ENCODE measurements at places on chromosomes 2 and 18.

DNA sequence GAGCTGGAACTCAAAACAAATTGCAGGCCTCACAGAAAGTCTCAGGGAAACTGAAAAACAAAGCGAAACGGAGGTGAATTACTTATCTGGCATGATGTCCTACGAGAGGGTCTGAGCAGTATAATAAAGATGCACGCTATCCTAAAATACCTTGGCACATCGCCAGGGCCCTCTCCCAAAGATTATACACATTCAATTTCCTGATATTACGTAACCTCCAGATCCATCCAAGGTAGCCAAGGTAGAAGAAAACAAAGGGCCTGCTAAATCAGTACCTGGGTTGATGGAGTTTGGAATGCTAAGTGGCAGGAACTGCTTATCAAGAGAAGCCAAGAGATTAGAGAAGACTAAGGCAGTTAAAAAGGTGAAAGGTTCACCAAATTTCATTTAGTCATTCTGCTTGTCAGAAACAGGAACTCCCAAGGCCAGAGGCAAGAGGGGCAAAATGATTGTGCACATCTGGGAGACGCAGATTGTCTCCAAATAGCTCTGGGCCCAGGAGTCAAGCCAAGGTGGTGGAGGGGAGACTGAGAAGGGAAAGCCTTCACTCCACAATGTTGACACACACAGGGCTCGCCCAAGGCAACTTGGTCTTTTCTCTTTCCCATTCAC is 236.8 kb upstream of the ATP5MC3 start:
- no peak for DNase-seq

GRCh38 chr18:37299471-37300304 is 265.9 kb downstream of the CELF4 start:
- peak; percentile 9 for DNase-seq

- no peak for DNase-seq
Measured at GRCh38 chr18:73235921-73236320, 368.1 kb upstream of the NETO1 start.

DNA sequence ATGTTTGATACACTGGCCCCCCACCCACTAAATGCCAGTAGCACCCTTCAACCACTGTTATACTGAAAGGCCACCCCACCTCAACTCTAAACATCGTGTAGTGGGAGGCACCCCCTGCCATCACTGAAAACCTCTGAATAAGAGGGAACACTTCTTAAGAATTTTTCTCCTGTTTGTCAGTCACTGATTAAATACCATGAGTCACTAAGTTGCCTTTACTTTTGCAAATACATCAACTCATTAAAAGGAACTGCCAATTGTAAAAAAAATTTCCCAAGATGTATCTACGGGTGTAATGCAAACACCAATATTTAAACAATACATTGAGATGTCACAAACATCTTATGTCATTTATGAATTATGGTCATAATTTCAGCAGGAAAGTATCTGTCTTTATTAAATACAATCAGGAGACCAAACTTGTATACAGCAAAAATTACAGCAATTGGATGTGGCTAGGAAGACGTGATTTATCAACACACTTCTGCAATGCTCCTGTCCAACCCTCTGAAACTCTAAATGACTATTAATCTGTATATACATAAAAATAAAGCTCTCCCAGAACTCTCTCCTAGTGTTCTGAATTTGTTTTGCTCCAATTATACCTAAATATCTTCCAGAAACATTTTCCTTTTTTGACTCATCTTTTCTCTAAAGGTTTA is 144.1 kb upstream of the STK17B start:
- DNase-seq: no peak

- DNase-seq: no peak
Measured at GRCh38 chr2:147468963-147469362, 375.9 kb upstream of the ACVR2A start.

GRCh38 chr2:237552908-237553307 is 13.5 kb upstream of the PRLH start:
- no peak for DNase-seq

- DNase-seq: no peak
Measured at GRCh38 chr2:105327690-105328089, 1.8 kb downstream of the TGFBRAP1 start.

- DNase-seq: no peak
Measured at GRCh38 chr2:201262718-201263117, 2.4 kb downstream of the CASP8 start.

GRCh38 chr2:192203876-192204275 is 9.1 kb upstream of the TMEFF2 start:
- no peak for DNase-seq

- DNase-seq: no peak
Measured at GRCh38 chr2:222398446-222398885, 25.9 kb upstream of the SGPP2 start.

- no peak for DNase-seq
Measured at GRCh38 chr18:53747210-53747609, 477.3 kb downstream of the MBD2 start.

GRCh38 chr18:53165770-53166169 is 825.8 kb downstream of the DCC start:
- DNase-seq: no peak

DNA sequence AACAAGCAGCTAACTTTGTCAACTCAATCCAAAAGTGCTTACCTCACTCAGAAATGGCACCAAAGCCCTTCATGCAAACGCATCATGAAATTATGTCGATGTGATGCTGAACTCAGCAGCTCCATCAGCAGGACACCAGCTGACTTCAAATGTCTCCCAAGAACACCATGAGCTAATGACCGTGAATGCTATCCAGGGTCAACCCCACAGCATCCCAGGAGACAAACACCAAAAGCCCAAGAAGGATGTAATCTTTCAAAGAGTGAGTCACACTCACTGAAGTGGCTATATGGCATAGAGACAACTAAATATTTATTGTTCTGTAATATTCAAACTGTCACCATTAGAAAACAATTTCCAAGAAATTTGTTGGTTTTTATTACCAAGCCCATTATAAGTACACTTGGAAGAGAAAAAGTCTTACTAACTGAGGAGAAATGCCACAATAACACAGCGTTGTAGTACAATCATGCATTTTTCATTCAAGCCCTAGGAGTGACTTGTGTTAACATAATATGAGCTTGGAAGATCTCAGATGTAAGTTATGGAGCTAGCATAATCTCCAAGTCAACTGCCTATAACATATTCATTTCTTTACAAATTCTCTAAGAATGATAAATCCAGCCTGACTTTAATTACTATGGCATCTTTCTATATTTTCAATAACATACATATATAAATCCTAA is 165.0 kb upstream of the CCDC68 start:
- no peak for DNase-seq

- DNase-seq: no peak
Measured at GRCh38 chr2:112846031-112846430, 9.5 kb upstream of the IL1B start.

DNA sequence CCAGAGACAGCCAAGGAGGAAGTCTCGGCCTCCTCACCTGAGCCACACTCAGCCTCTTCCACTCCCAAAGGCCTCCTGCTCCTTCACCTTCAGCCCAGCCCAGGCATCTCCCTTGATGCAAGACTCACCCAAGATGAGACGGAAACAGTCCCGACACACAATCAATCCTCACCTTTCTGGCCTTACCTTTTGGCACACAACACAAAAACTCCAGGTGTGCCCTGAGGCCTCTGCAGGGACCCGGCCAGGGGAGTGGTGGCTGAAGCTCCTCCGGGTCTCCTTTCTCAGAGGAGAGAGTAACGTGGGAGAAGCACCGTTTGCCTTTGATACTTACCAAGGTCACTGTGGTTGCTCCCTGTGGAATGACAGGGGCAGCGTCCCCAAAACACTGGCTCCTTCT is 23.8 kb upstream of the EFHD1 start:
- no peak for DNase-seq

DNA sequence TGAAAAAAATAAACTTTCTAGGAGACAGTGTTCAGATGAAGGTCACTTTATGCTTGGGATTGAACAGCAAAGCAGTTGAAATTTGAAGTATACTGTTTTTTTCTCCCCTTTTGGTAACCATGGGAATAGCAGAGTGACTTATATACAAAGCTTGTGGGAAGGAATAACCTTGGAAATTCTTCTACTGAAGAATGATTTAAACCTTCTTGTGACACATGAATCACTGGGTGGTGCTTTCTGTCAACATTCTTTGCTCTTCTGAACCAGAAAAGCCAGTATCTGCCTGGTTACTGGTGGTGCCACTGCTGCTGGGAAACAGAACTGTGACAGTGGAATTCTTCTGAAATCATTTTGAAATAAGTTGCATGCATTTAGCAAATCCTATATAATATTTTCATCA is 39.4 kb upstream of the RND3 start:
- peak; percentile 84 for DNase-seq

- no peak for DNase-seq
Measured at GRCh38 chr18:78875016-78875777, 104.4 kb upstream of the SALL3 start.

- DNase-seq: no peak
Measured at GRCh38 chr2:41878056-41878455, 169.8 kb upstream of the PKDCC start.

- no peak for DNase-seq
Measured at GRCh38 chr2:176165370-176166050, 8.4 kb downstream of the HOXD3 start.

DNA sequence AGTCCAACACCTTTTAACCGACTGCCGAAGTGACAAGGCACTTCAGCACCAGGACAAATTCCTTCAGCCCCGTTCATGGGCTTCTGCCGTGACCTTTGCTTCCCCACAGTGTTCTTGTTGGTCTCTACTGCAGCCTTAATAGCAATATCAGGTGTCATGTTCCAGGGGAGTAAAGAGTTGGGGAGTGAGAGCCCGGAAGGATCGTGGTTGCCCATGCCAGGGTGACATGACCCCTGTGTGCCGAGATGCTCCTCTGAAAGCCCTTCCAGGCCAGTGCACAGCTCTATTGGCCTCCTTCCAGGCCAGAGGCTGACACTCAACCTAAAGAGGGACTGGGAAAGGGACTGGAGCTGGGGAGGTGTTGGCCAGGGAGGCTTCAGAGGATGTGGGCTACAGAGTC is 279.2 kb downstream of the CYRIA start:
- DNase-seq: no peak

GRCh38 chr2:234973008-234973407 is 21.2 kb downstream of the SH3BP4 start:
- DNase-seq: no peak

GRCh38 chr18:75962036-75962572 is 532.9 kb downstream of the ZNF516 start:
- no peak for DNase-seq

GRCh38 chr2:1846046-1847015 is 102.0 kb upstream of the PXDN start:
- no peak for DNase-seq

GRCh38 chr2:134815741-134816140 is 22.7 kb upstream of the ACMSD start:
- DNase-seq: no peak

DNA sequence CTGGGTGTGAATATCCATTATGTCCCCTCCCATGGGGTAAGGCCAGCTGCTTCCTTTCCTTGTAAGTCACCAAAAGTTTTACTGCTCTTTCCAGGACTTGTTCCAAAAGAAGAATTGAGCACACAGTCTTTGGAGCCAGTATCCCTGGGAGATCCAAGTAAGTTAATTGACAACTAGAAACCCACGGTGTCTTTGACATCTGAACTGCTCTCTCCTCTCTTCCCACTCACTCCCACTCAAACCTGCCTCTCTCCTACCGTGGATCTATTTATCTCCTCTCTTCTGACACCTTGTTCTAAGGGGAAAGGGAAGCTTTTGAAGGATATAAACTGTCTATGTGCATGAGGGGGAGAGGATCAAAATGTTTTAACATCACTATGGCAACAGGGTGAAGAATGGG is 86.7 kb downstream of the VIT start:
- DNase-seq: no peak

DNA sequence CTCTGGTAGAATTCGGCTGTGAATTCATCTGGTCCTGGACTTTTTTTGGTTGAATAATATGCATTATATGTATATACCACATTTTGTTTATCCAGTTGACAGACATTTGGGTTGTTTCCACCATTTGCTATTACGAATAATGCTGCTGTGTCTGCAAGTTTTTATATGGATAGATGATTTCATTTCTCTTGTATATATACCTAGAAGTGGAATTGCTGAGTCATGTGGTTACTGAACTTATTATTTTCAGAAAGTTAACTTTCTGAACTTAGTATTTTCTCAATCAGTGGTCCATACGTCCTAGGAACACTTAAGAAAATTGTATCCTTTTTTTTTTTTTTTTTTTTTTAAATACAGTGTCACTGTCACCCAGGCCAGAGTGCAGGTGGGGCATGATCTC is 63.3 kb downstream of the RIF1 start:
- no peak for DNase-seq

DNA sequence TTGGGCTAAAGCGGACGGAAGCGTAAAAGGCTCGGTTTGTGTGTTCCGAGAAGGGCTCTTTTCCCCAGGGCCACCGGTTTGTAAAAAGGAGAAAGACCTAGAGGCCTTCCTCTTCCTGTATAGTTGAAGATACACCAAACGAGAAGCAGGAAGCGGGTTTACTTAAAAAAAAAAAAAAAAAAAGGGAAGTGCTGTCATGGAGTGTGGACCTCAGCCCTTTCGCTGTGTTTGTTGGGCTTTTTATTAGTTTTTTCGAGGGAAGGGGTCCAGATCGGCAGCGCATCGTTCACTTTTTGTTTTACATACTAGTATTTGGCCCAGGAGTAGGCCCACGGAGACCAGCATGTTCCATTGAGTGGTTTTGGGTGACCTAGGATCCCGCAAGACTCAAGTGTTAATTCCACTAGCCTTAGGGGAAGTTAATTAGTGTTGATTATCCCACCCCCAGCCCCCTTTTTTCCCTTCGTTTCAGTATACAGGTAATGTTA is 676 bp downstream of the ACTR2 start:
- peak; percentile 47 for DNase-seq

GRCh38 chr18:36467614-36468013 is 170.1 kb downstream of the FHOD3 start:
- DNase-seq: no peak

DNA sequence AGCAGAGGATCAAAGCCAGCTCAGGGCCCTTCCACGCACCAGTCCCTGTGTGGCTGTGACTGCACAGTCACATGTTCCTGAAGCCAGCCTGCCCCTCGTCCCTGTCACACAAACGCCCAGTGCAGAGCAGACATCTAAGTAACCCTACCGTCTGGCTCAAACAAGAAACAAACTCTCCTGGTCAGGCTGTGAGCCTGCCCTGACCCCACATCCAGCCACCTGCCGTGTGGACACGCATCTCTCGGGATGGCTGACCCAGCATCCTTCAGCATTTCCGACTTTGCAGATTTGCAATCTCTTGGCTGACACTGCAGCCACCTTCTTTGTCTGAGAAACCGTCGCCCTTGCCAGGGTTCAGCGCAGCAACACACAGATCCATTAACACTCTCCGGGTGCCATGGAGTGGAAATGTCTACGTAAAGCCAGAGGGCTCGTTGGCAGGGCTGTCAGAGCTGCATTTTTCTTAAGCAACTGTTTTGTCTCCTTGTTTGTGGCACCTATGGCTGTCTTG is 82.3 kb upstream of the ASAP2 start:
- no peak for DNase-seq

All from SW 1271 (cell line).